ENCODE measurements at places on chromosomes 3 and 15. TPM values are rescaled to one million over a fixed set of nuclear protein-coding genes. Genes with fewer than 3 reads are reported as not detected.

GRCh38 chr15:79190093-79190492 is 92.4 kb upstream of the ANKRD34C start:
- peaks cover 40% of the 10 kb centered on the region for H3K27me3 ChIP-seq
- no peaks in the 10 kb centered on the region for H3K4me1 ChIP-seq
- no peak overlapping the region for H3K27ac ChIP-seq
- DNase-seq: no peak
- H3K4me3 ChIP-seq: no peak overlapping the region

- H3K4me1 ChIP-seq: no peaks in the 10 kb centered on the region
- H3K36me3 ChIP-seq: no peaks in the 10 kb centered on the region
- DNase-seq: no peak
- no peak overlapping the region for H3K4me3 ChIP-seq
Observed at GRCh38 chr3:52798978-52799476, 4.4 kb downstream of the ITIH3 start.

- H3K27ac ChIP-seq: peak overlapping the region; percentile 57
- no peak overlapping the region for H3K4me3 ChIP-seq
- H3K4me1 ChIP-seq: peaks cover 47% of the 10 kb centered on the region
- no peaks in the 10 kb centered on the region for H3K27me3 ChIP-seq
- no peaks in the 10 kb centered on the region for H3K36me3 ChIP-seq
Observed at GRCh38 chr3:43181202-43181821, 75.4 kb upstream of the POMGNT2 start.

DNA sequence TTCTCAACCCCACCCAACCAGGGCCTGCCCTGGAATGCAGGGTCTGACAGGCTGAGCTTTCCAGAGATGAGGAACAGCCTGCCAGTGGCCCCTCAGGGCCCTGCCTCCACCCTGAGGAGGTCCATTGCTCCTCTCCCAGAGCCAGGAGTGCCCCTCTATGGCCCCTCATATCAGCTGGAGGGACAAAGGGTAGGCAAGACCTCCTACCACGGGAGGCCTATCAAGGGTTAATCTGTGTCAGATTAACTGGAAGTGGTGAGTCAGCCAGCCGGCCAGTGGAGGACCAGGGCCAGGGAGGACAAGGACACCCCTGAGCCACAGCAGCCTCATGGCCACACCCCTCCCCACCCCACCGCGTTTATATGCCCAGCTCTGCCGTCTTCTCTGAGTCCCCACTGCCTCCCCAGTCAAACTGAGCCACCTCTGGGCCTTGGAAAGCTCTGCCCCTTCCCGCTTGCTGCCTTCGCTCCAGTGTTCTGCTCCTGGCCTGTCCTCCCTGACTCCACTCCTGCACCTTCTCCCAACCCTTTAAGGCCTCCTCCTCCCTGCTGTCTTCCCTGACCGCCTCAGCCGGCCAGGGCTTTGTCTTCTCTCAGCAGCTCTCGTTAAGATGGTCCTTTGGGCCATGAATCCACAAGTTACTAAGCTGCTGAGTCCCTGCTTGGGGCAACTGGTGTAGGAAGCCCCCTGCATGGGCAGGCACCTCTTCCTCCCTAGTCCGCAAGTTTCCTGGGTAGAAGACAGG is 6.5 kb downstream of the CCDC33 start:
- H3K27ac ChIP-seq: peak overlapping the region; percentile 22
- no peak overlapping the region for H3K4me3 ChIP-seq
- no peaks in the 10 kb centered on the region for H3K36me3 ChIP-seq
- peaks cover 56% of the 10 kb centered on the region for H3K4me1 ChIP-seq
- H3K27me3 ChIP-seq: peaks cover 25% of the 10 kb centered on the region
- no peak for DNase-seq

- H3K27ac ChIP-seq: no peak overlapping the region
- DNase-seq: no peak
- H3K4me3 ChIP-seq: no peak overlapping the region
- peaks cover 4% of the 10 kb centered on the region for H3K4me1 ChIP-seq
- H3K27me3 ChIP-seq: peaks cover 24% of the 10 kb centered on the region
- H3K36me3 ChIP-seq: no peaks in the 10 kb centered on the region
Observed at GRCh38 chr15:61759639-61760038, 300.6 kb downstream of the VPS13C start.

DNA sequence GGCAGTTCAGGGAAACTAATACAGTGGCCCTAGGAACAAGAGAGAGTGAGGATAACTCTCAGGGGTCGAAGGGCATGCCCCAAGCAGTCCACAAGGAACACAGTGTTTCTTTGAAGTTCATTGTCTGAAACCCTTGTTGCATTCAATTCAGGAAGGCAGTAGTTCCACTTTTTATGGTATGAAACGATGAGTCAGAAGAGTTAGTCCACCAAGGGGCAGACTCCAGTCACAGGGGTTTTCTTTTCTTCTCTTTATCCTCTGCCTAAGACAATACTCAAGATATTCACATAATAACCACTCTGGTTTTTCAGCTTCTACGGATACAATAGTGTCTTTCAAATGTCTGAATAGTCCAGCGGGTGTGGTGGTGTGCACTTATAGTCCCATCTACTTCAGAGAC is 23.7 kb upstream of the TICRR start:
- no peak overlapping the region for H3K27ac ChIP-seq
- H3K4me1 ChIP-seq: no peaks in the 10 kb centered on the region
- H3K4me3 ChIP-seq: no peak overlapping the region
- H3K36me3 ChIP-seq: no peaks in the 10 kb centered on the region
- no peak for DNase-seq

- no peak for DNase-seq
- H3K4me3 ChIP-seq: no peak overlapping the region
- H3K27me3 ChIP-seq: no peaks in the 10 kb centered on the region
Observed at GRCh38 chr3:33287672-33288282, 10.5 kb downstream of the FBXL2 start.

DNA sequence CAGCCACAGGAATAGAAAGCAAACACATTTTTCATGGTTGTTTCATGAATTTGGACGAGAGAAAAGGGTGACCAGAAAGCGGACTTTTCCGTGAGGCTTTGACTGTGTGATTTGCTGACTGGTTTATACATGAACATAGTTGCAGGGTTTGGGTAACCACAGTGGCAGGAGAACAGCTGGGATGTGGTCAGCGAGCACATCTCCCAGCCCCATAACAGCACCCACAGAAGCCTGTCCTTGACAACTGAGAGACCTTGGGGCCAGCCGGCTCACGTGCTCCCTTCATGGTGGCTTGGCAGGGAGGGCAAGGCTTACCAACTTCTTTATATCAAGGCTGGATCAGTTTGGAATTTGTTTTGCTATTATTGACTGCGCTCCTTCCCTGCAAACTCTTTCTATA is 13.2 kb upstream of the RGMA start:
- H3K36me3 ChIP-seq: no peaks in the 10 kb centered on the region
- peaks cover 6% of the 10 kb centered on the region for H3K27me3 ChIP-seq
- DNase-seq: no peak
- no peak overlapping the region for H3K27ac ChIP-seq

- no peak overlapping the region for H3K27ac ChIP-seq
- no peak for DNase-seq
- H3K4me1 ChIP-seq: peaks cover 37% of the 10 kb centered on the region
- H3K27me3 ChIP-seq: no peaks in the 10 kb centered on the region
- H3K4me3 ChIP-seq: no peak overlapping the region
Observed at GRCh38 chr15:26438316-26438715, 334.6 kb downstream of the GABRB3 start.

DNA sequence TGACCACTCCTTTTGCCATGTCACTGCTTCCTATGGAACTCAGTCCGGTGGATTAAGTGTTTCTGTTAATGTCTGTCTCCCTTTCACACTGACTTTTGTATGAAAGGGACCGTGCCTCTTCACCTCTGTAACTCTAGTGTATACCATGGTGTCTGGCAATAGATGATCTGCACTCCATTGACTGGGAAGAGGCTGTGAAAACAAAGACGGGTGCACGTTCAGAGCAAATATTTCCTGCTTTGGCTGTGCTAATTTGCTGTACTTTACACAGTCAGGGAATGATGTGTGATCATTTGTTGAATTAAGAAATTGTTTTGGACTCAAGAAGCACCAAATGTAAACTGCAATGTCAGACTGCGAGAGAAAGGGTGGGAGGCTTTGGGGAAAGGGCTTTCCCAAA is 315.2 kb downstream of the RORA start:
- H3K4me1 ChIP-seq: peaks cover 35% of the 10 kb centered on the region
- H3K36me3 ChIP-seq: no peaks in the 10 kb centered on the region

DNA sequence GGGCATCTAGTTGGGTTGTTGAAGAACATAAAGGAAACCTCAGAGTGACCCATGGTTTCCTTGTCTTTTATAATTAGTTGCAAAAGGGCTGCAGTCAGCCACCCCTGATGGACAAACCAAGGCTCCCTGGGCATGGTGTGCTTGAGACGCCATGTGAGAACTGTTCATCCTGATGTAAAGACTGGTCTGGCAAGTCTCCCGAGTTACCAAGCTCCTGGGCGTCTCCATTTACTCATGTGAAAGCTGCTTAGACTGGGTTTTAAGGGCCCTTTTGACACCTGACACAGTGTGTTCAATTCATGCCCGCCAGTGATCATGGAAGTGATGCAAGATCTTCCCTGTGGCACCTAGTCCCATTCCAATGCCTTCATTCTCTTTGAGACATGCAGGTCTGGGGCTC is 49.4 kb downstream of the GRK7 start:
- no peaks in the 10 kb centered on the region for H3K4me1 ChIP-seq
- DNase-seq: no peak
- no peaks in the 10 kb centered on the region for H3K36me3 ChIP-seq
- no peak overlapping the region for H3K27ac ChIP-seq
- no peaks in the 10 kb centered on the region for H3K27me3 ChIP-seq

DNA sequence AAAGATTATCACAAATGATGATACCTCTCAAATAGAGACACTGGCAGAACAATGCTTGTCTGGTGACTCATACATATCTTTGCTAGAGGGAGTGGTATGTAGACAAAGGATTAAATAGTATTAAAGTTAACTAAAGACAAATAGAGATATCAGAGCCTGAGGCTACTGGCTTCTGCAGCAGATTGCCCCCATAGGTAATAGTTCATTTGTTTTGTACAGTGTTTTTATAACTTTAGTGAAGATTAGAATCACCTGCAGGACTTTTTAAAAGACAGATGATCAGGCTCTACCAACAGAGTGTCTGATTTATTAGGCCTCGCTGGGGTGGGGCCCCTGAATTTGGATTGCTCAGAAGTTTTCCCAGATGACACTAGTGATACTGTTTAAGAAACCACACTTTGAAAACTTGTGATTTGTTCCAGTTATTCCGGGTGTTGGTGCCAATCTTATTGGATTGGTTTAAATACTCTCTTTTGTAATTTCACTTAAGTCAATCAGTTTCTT is 96.4 kb downstream of the NAALADL2 start:
- peaks cover 3% of the 10 kb centered on the region for H3K4me1 ChIP-seq
- H3K27ac ChIP-seq: no peak overlapping the region

DNA sequence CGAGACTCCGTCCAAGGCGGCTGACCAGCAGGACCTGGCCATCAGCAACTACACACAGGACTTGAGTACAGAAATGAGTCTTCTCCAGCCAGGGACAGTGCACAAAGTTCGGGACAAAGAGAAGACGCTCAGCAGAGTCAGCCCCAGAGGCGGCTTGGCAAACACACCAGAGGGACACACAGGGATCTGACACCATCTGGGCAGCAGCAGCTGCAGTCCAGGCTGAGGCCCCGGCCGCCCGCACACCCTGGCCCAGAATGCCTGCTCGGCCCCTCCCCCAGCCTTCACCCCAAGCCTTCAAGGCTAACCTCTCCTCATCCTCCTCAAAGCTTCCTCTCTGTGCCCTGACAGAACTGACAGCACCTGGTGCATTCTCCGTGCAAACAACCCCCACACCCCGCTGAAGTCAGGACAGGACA is 61.1 kb downstream of the XXYLT1 start:
- H3K4me3 ChIP-seq: peak overlapping the region; percentile 23
- H3K27me3 ChIP-seq: no peaks in the 10 kb centered on the region
- H3K4me1 ChIP-seq: peaks cover 46% of the 10 kb centered on the region
- H3K27ac ChIP-seq: peak overlapping the region; percentile 86
- DNase-seq: peak; percentile 61
- H3K36me3 ChIP-seq: no peaks in the 10 kb centered on the region

DNA sequence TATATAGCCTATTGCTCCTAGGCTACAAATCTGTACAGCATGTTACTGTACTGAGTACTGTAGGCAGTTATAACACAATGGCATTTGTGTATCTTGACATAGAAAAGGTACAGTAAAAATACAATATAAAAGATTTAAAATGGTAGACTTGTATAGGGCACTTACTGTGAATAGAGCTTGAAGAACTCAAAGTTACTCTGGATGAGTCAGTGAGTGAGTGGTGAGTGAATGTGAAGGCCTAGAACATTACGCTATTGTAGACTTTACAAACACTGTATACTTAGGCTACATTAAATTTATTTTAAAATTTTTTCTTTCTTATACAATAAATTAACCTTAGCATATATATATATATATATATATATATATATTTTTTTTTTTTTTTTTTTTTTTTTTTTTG is 140.0 kb upstream of the UBE2E1 start:
- H3K27me3 ChIP-seq: peaks cover 5% of the 10 kb centered on the region
- no peaks in the 10 kb centered on the region for H3K4me1 ChIP-seq
- no peak overlapping the region for H3K27ac ChIP-seq
- H3K36me3 ChIP-seq: no peaks in the 10 kb centered on the region
- no peak for DNase-seq

DNA sequence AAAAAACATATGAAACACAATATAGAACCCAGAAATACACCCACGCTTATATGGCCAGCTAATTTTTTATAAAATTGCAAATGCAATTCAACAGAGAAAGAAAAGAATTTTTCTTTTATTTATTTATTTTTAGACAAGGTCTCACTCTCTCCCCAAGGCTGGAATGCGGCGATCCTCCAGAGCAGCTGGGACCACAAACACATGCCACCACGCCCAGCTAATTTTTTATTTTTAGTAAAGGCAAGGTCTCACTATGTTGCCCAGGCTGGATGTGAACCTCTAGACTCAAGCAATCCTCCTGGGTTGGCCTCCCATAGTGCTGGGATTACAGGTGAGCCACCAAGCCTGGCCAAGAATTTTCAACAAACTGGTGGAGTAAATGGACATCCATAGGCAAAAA is 117.9 kb downstream of the SCAPER start:
- H3K27me3 ChIP-seq: no peaks in the 10 kb centered on the region
- no peak for DNase-seq
- H3K27ac ChIP-seq: no peak overlapping the region
- H3K4me3 ChIP-seq: no peak overlapping the region
- H3K4me1 ChIP-seq: no peaks in the 10 kb centered on the region

- peaks cover 11% of the 10 kb centered on the region for H3K4me1 ChIP-seq
- H3K4me3 ChIP-seq: no peak overlapping the region
- H3K27me3 ChIP-seq: peaks cover 26% of the 10 kb centered on the region
- H3K36me3 ChIP-seq: no peaks in the 10 kb centered on the region
- DNase-seq: no peak
Observed at GRCh38 chr15:40235201-40235885, 3.5 kb upstream of the PAK6 start.

GRCh38 chr15:45199136-45199810 is 11.5 kb upstream of the SHF start:
- H3K4me3 ChIP-seq: peak overlapping the region; percentile 79
- peak overlapping the region; percentile 98 for H3K27ac ChIP-seq
- no peaks in the 10 kb centered on the region for H3K36me3 ChIP-seq
- no peak for DNase-seq
- H3K27me3 ChIP-seq: no peaks in the 10 kb centered on the region

GRCh38 chr15:49435174-49435573 is 12.1 kb downstream of the FGF7 start:
- DNase-seq: no peak
- H3K27me3 ChIP-seq: no peaks in the 10 kb centered on the region
- no peak overlapping the region for H3K4me3 ChIP-seq
- no peaks in the 10 kb centered on the region for H3K36me3 ChIP-seq
- H3K4me1 ChIP-seq: peaks cover 89% of the 10 kb centered on the region

P2RY1 gene
- 11.2 TPM for total RNA-seq

AADACL2 gene
- total RNA-seq: not detected

AGTR1 gene
- total RNA-seq: 1.2 TPM

GP9 gene
- total RNA-seq: not detected

GOLGA8G gene
- total RNA-seq: not detected

ARPC4 gene
- total RNA-seq: 52.9 TPM

DIPK2A gene
- total RNA-seq: 8.4 TPM

LIPC gene
- 1.5 TPM for total RNA-seq
